ENCODE measurements at places on chromosomes 3 and 15. TPM values are rescaled to one million over a fixed set of nuclear protein-coding genes. Genes with fewer than 3 reads are reported as not detected.

The MOBP gene
- not detected for total RNA-seq

DNA sequence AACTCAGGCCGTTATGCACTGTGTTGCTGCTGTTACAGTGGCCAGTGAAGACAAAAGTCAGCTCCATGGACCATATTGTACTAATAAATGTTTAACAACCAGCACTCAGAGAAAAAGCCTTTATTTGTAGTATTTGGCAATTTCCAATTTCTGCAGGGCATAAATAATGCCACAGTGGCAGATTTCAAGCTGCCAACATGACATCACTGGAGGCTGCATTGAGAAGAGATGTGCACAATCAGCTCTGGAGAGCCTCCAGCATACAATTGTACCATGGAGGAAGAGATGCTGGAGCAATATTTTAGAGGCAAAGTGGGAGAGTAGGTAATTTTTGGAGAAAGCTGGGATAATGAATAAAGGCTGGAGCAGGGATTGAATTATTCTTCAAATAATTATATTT lies 9.7 kb upstream of the ALCAM start:
- H3K36me3 ChIP-seq: no peaks in the 10 kb centered on the region
- H3K27ac ChIP-seq: no peak overlapping the region
- H3K27me3 ChIP-seq: no peaks in the 10 kb centered on the region
- peaks cover 3% of the 10 kb centered on the region for H3K4me1 ChIP-seq

DNA sequence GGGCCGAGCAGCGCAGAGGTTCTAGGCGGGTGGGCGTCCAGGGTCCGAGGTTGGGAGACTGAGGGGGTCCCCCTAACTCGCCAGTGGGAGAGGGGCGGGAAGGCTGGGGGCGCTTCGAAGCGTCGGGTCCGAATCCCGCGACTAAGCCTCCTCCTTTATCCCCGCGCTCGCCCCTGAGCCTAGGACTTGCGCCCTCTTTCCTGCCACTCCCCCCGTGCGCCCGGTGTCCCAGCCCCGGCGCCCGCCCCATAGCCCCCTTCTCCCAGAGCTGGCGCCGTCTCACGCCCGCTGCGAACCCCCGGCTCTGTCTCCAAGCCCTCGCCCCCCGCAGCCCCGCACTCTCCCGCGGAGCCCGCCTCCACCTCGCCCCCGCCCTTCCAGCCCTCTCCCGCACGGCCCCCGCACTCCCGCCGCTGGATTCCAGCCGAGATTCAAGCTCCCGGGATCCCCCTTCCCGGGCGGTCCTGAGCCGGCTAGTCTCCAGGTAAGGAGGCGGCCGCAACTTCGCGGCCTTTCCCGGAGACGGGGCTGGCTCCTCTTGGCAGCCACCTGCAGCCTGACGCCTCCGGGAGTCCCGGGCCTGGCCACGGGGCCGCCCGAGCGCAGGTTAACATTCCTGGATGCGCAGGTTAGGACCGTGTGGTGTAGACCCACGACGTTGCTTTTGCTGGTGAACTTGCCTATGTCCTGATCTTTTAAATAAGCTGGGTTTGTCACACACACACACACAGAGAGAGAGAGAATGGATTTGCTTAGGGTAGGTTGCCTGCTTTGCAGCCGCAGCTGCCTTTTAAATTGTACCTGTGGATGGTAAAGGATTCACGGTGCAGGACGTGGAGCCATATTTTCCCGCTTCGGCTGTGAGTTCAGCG lies 563 bp downstream of the PXYLP1 start:
- H3K27ac ChIP-seq: peak overlapping the region; percentile 92
- peak overlapping the region; percentile 83 for H3K4me3 ChIP-seq
- peak; percentile 65 for DNase-seq
- H3K4me1 ChIP-seq: peaks cover 19% of the 10 kb centered on the region
- H3K36me3 ChIP-seq: no peaks in the 10 kb centered on the region
- H3K27me3 ChIP-seq: no peaks in the 10 kb centered on the region

GRCh38 chr3:41769106-41769505 lies 192.8 kb downstream of the ULK4 start:
- no peaks in the 10 kb centered on the region for H3K27me3 ChIP-seq
- no peak overlapping the region for H3K27ac ChIP-seq
- no peak for DNase-seq
